Activated CD4-positive, alpha-beta T cell treated with anti-CD3 and anti-CD28 coated beads, Interleukin-2, amount 10 ng/mL, durations not matched to agents 24 days and 14 days (primary cell): ENCODE measurements at places on chromosomes 11 and 22. TPM values are rescaled to one million over a fixed set of nuclear protein-coding genes. Genes with fewer than 3 reads are reported as not detected.

Gene VSIG10L2
- not detected in 2 replicates for total RNA-seq

Gene IL10RA
- 86.6 and 89.9 TPM in 2 replicates for total RNA-seq

Gene ZNRF3
- total RNA-seq: 2.0 and 2.3 TPM in 2 replicates

Gene APOA5
- total RNA-seq: not detected in 2 replicates

Gene SAA2
- not detected in 2 replicates for total RNA-seq

Gene DMC1
- 14.2 and 14.3 TPM in 2 replicates for total RNA-seq

Gene UPK3A
- not detected in 2 replicates for total RNA-seq

Gene H19
- total RNA-seq: not detected in 2 replicates

Gene CCDC85B
- total RNA-seq: 62.2 and 62.5 TPM in 2 replicates

Gene ACCS
- total RNA-seq: 19.7 and 21.7 TPM in 2 replicates

Gene RAB30
- total RNA-seq: 13.6 and 15.4 TPM in 2 replicates

Gene OR52B6
- total RNA-seq: not detected in 2 replicates

Gene MIOX
- 0.21 and 0.40 TPM in 2 replicates for total RNA-seq
